ENCODE measurements at places on chromosomes 5 and 9.

DNA sequence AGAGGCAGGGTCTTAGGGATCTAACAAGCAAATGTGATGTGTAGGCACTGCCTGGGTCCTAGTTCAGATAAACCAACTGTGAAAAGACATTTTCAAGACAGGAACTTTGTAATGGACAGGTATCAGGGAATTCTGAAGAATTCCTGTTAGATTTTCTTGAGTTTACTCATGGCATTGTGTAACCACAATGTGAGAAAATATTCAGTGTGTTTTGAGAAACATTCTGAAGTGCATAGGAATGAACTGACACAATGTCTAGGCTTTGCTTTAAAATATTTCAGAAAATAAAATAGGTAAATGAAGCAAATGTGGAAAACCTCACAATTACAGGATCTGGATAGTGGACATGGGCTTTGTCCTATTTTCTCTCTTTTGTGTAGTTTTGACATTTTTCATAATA is 15.2 kb upstream of the AFAP1L1 start:
- DNase-seq: no peak

GRCh38 chr5:125267636-125268248 is 521.3 kb upstream of the ZNF608 start:
- DNase-seq: no peak

- no peak for DNase-seq
These were observed 11.4 kb downstream of the ASTN2 start for GRCh38 chr9:117403403-117403811.

DNA sequence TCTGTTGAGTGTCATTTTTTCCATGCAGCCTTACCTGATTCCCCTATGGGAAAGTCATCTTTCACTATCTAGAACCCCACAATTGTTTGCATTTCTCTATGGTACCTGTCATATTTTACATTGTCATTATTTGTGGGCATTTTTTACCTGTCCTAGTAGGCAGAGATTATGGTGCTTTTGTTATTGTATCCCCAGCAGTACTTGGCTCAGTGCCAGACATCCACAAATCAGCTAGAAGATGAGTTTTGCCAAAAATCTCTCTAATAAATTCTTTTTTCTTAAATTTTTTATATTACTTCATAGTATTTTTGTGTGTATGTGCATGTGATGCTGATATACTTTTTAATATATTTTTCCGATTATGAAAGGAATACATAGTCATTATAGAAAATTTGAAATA is 13.2 kb downstream of the GARNL3 start:
- DNase-seq: no peak

DNA sequence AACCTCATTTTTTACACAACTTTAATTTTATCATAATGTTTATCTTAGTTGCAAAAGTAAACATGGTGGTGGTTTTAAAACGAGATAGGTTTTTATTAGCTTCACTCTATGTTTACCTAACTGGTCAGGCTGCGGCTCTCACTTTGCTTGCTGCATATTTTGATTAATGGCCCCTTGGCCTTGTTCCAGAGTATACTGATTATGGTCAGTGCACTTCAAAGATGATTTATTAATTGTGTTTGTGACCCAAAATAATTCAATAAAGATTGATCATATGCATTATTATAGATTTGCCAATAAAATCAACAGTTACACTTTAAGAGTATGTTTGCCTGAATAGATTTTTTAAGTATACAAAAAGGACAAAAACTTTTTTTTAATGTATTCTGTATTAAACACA is 188.0 kb downstream of the XRCC4 start:
- no peak for DNase-seq

- no peak for DNase-seq
These were observed 75.6 kb downstream of the TLR4 start for GRCh38 chr9:117779760-117780159.

- no peak for DNase-seq
These were observed 21.0 kb upstream of the ERAP2 start for GRCh38 chr5:96855031-96855872.

DNA sequence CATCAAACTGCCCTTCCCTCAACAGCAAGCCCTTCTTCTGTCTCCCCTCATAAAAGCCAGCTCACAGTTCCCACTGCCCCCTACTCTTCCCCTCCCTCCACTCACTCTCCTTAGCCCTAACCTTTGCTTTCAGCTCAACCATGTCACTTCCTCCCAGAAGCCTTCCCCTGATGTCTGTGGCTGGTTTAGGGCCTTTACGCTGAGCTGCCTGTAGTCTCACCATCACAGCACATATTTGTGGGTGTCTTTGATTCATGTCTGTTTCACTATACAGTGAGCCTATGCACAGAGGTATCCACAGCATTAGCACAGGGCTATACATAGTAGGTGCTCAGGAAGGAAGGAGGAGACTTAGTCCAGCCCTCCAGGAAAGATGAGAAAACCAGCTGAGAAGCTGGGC is 34.7 kb downstream of the C9orf50 start:
- DNase-seq: no peak

- no peak for DNase-seq
These were observed 4.3 kb upstream of the FAT2 start for GRCh38 chr5:151595411-151595826.

DNA sequence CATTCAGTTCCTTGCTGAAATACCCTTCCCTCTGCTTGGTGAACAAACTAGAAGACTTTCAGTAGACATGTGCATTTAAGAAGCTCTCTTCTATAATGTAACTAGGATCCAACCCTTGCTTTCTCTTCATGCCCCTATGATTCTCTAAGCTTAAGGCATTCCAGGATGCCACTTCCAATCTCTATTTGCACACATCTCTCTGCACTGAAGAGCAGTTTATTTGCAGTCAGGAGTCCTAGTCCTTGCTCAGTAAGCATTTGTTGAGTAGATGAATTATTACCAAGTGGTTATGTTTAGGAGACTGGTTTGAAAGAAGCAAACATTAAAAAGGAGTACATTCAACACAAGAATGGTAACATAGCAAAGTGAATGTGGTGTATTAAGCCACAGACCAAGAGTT is 274.2 kb upstream of the KLF9 start:
- DNase-seq: no peak

DNA sequence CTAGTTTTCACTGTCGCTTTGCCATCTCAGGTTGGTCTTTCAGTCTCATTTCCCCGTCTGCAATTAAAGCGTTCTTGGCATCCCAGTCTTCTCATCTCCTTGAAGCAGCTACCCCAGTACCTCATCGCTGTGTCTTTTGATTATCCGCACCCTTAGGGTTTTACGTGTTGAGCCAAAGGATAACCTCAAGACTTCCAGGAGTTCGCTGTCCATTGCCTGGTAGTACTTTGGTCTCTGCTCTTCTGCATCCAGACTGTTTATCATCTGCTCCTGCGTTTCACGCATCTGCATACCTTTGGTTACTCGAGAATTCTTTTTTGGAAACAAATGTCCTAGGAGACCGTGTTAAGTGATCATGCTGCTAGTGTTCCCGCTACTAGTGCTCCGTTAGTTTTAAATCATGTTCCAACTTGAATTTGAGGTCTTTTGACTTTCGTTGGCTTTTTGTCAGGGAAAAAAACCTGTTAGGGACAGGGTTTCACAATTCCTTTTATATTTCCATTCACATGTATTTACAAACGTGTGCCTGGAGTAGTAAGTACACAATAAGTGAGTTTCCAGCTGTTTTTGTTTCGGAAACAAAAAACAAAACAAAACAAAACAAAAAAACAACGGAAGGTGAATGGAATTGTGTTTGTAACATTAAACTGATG is 888 bp downstream of the RABGAP1 start:
- no peak for DNase-seq

GRCh38 chr5:1895739-1896420 is 13.2 kb upstream of the IRX4 start:
- no peak for DNase-seq

- no peak for DNase-seq
These were observed 35.4 kb downstream of the LHFPL2 start for GRCh38 chr5:78613151-78613533.

DNA sequence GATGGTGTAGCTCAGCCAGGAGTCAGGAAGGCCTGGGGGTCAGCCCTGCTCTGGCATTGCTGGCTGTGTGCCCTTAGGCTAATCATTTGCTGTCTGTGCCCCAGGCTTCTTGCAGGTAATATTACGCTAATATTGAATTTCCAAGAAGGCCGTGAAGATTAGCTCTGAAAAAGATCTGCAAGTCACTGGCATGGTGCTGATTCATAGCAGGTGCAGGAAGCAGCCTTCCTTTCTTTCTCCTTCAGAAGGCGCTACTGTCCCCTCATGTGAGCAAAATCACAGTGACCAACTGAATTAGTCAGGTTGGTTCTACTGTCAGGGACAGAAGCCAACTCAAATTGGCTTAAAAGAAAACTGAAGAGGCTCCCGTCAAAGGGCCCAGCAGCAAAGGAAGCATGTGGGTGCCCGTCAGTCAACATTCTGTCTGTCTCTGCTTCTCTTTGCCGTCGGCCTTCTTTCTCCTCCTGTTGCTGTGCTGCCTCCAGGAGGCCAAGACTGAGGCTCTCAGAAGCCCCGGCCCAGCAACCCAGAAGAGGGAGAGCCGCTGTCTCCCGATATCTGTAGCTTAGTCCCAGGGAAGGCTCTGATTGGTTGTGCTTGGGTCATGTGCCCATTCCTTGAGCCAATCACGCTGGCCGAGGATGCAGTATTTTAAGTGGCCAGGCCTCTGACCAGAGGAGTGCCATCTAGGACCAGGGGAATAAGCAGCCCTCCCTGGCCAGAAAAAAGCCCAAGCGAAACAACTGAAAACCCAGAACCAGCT is 67.8 kb upstream of the NEURL1B start:
- no peak for DNase-seq

GRCh38 chr5:134255418-134256150 is 29.7 kb upstream of the PPP2CA start:
- no peak for DNase-seq

- DNase-seq: no peak
These were observed 5.5 kb downstream of the CCL19 start for GRCh38 chr9:34685591-34685990.

DNA sequence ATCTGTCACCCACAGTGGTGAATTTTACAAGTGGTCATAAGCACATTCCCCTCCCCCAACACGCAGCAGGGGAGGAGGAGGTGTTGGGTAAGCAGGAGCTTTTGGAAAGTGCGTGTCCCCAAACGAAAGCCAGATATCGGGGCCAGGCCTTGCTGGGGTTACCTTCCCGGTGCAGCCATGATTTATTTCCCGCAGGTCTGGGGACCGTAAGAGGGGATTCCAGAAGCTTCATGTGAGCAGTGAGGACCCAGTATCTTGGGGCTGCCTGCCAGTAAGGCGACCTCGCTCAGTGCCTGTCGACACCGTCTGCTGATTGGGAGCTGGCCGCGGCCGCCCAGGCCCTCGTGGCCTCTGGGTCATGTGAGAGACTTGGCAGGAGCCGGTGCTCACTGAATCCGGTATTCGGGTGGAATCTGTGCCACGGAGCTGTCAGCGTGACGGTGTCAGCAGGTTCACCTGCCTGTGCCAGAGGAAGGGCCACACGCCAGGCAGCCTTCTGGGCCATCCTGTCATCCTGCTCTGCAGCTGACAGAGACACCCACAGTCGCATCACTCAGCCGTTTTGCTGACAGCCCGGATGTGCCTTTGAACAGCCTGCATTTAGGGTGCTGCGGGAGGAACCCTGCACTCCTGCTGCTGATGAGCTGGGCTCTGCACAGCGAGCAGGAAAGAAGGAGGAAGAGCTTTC is 37.3 kb downstream of the SEC61B start:
- peak; percentile 59 for DNase-seq
